ENCODE measurements at places on chromosomes 3 and 15.

DNA sequence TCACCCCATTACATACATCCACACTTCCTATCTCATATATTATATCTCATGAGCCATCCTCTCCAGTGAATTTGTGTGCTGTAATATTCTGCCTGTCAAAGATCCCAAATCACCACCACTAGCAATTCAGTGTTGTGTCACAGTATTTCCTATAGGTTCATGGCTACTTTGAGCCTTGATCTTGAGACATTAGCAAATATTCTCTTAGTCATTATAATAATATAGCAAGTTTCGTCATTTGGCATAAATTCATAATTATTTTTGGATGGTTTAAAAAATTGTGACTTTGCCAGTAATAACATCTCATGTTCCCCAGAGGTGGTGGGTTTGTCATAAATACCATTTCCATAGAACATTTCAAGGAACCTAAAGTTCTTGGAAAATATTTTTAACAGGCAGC is 47.7 kb downstream of the CMSS1 start:
- no peak for DNase-seq

- DNase-seq, result no peak
Observed at GRCh38 chr3:158085358-158085757, 20.9 kb downstream of the SHOX2 start.

DNA sequence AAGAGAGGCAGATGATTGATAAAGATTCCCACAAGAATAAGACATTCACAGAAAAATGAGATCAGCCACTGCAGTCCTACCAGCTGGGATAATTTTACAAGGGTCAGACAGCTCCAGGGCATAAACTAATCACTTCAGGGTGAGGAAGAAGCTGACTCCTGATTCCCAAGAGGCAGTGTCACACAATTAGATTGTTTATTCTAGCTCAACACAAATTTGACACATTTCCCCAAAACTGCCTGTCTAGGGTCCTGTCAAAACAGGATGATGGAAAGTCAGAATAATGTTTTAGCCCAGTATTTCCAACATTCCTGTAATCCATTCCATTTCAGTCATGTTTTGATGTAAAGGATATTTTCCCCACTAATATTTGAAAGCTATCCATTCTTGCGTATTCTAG is 110.8 kb downstream of the TNIK start:
- no peak for DNase-seq

- DNase-seq, result no peak
Observed at GRCh38 chr3:183278479-183279088, 25.5 kb downstream of the B3GNT5 start.

DNA sequence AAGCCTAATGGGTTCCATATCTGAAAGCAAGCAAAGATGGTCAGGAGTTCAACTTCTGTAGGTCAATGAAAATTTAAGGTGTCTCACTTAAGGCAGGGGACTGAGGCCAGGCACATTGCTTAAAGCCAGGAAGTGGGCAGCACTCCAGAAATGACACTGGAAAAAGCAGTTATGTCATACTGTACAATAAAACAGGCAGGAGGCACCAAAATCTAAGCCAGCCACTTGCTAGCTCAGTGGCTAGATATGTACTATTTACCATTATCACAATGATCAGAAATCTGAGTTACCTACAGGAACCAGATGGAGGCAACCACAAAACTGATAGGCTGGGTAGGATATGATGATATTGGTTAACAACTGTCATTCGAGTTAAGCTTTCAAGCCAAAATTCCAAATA is 57.3 kb downstream of the FRMD5 start:
- no peak for DNase-seq

GRCh38 chr15:28912422-28912821 is 26.6 kb downstream of the APBA2 start:
- DNase-seq, result no peak

DNA sequence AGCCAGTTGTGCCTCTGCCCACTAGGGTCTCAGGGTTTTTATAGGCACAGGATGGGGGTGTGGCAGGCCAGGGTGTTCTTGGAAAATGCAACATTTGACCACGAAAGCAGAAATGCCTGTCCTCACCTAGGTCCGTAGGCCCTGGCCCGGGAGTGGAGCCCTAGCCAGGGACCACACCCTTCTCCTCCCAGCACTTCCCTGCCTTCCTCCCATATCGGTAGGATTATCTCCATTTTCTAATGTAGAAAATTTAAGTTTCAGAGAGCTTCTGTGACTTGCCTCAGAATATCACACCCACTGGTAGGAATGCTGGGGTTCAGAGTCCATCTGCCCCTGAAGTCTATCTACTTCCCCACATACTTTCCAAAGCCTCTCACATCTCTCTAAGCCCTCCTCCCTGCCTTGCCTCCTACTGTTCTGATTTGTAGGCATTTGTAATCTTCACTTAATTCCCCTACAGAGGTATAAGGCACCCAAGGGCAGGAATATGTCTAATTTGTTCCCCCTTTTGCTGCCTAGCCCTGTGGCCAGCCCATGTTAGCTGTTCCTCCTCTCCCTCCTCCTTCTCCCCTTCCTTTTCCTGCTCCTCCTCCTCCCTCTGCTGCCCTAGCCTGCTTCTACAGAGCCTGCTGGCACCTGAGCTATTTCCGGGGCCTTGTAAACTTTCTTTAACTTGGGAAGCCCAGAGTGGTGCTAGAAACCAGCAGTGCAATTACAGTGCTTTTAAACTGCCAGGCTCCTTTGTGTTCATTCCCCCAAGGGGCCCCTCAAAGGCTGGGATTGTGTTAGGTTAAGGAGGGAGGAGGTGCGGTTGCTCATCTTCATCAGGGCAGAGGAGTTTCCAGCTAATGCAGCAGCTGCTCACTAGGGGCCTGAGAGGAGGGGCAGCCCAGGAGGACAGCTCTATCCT is 71.1 kb downstream of the MRPL46 start:
- DNase-seq, result no peak

DNA sequence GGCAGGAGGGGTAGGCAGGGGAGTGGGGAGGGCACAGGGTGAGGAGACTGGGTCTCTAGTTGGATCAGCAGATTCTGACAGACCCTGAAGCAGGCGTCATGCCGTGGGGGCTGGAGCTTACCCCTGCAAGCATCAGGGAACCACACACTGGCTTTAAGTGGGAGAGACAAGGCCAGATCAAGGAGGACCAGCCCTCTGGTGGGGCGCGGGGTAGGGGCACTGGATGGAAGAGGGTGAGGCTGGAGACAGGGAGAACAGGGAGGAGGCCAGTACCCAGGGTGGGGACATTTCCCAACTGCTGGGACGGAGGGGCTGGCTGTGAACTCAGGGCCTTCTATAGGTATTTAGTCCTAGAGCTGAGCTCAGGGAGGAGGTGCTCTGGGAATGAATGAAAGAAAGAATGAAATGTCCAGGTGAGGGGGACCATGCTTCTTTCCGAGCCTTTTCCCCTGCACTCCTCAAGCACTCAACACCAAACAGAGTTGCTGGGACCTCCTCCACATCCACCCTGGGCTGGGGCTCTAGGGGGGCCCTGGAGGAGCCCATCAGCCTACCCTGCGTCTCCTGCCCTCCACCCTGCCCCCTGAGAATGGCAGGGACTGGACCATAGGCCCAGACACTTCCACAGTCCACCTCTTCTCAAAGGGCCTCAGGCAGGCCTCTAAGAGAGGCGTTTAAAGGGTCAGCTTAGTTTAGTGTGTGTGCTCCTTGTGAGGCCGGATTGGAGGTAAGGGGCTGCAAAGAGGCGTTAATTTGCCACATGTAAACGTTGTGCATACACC is 49.0 kb upstream of the FGD5 start:
- no peak for DNase-seq

GRCh38 chr3:72054976-72055375 is 270.0 kb upstream of the PROK2 start:
- DNase-seq, result no peak

- no peak for DNase-seq
Observed at GRCh38 chr15:73424506-73424905, 18.5 kb upstream of the REC114 start.

GRCh38 chr3:113084777-113085176 is 94.0 kb downstream of the GTPBP8 start:
- no peak for DNase-seq

GRCh38 chr15:87672309-87673288 is 583.9 kb downstream of the NTRK3 start:
- no peak for DNase-seq

DNA sequence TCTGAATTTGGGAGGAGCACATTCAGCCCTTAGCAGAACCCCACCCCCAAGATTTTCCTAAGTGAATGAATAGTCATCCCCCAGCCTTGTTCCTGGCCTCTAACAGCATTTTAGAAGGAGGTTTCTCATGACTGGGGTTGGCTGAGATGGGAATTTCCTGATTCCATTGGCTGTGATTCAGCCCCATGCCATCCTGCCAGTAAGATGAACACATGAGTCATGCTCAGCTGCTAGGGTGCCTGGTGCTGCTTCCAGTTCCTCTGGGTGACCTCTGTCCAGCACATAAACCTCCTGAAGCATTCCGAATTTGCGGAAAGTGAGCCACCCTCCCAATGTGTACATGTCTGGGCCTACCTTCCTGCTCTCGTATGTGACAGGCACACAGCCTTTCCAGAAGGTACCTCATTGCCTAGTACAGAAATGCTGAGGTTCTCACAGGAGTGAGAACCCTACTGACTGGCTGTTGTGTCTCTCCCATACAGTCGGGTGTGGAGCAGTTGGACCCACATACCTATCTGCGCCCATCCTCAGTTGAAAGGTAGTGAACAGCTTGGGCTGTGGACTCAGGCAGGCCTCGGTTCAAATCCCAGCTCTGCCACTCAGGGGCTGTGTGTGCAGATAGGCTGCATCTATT is 91.7 kb downstream of the APBA2 start:
- DNase-seq, result no peak

GRCh38 chr3:46027021-46027705 is at the start of gene XCR1:
TSS of gene XCR1 (minus strand) at chr3:46027483. CDS start at chr3:46021947, 5,536 bp downstream.
- no peak for DNase-seq

- DNase-seq, result no peak
Observed at GRCh38 chr3:37968813-37969595, 21.6 kb upstream of the VILL start.

- no peak for DNase-seq
Observed at GRCh38 chr3:120472121-120472844, 21.5 kb upstream of the FSTL1 start.
